ENCODE measurements at places on chromosomes 2 and 18. TPM values are rescaled to one million over a fixed set of nuclear protein-coding genes. Genes with fewer than 3 reads are reported as not detected.

DNA sequence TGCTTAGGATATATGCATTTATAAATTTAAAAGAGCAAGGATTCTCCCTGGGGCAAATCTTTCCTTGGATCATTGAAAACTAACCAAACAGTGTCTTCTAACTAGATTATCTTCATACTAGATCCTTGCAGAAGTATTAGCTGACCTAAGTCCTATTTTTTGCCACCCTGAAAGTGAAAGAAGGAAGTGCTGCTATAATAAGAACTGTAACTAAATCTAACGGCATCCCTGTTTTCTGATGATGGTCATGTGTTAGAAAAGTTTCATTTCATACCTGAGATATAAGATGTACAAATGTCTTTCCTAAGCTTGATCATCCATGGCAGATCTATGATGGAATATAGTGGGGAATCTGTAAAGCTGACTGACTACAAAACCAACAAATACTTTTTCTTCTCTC, 102.7 kb downstream of the MAP2 start:
- no peak for DNase-seq

DNA sequence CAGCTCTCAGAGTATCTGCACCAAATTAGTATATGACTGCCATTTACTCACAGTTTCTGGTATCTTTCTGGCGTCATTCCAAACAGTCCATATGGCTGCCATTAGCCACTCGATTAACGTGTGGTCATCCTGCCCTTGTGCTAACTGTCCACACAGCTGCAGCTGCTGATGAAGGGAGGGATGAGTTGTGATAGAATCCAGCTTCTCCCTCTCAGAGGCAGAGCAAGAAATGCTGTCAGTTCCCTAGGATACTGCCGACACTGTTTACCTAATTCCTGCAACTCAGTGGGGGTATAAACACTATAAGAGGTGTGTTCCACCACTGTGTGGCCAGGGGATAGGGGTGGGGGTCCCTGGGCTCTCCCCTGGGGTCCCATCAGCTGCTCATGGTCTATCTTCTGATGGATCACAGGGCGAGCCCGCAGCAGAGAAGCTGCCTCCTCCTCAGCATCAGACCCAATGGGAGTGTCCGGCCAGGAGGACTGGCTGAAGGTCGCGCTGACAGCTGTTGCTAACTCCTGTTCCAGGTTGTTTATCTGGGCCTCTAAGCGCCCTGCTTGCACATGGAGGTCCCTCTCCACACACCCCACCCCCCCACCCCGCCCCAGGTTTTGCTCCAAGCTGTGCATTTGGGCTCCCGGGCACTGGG, 17.3 kb upstream of the KLHL23 start:
- no peak for DNase-seq

DNA sequence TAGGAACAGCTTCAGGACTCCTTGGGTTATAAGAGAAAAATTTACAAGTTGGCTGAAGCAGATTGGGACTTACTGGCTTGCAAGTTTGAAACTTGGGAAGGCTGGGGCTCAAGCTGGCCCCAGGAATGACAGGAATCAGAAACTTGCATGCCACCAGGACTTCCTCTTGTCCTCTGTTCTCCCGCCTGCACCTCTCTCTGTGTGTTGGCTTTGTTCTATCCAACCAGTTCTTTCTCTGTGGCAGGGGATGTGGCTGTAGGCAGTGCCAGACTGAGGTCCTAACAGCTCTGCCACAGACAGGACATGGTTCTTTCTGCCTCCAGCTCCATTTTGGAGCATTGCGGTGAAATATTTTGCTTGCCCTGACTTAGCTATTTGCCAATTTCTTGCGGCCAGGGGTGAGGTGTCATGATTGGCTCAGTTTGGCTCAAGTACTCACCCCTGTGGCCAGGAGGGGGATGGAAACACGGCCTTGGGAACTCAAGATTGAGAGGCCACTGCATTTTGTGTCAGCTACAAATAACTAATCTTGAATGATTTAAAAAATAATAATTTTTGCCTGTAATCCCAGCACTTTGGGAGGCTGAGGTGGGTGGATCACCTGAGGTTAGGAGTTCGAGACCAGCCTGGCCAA, 48.9 kb downstream of the MEP1B start:
- no peak for DNase-seq

SULT1C2 gene
- 0.42 TPM for total RNA-seq

DNA sequence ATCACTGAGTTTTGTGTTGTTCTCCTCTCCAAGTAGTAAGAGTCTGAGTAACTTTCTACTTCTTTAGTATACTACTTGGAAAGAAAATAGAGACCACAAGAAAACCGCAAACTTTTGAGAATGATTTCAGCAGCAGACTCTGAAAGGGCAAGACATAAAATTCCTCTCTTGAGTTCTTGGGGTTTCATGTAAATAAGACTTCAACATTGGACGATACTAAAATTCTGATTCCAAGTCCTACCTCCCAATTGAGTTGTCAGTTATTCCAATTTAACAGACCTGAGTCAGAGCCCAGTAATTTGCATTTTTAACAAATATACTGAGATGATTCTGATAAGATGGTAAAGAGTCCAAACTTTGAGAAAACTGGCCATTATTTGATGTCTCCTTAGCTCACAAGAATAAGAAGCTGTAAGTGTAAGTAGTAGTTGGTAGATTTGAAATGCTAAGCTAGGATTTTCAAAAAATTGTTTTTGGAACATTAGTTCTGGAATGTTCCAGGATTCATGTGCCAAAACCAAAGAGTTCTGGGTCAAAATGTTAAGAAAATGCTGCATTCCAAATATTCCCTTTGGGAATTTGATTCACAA, 261.6 kb upstream of the SPOPL start:
- DNase-seq: no peak

HES6 gene
- 5.8 TPM for total RNA-seq

- no peak for DNase-seq
These were observed 8.7 kb upstream of the TGIF1 start for GRCh38 chr18:3441290-3441689.

DNA sequence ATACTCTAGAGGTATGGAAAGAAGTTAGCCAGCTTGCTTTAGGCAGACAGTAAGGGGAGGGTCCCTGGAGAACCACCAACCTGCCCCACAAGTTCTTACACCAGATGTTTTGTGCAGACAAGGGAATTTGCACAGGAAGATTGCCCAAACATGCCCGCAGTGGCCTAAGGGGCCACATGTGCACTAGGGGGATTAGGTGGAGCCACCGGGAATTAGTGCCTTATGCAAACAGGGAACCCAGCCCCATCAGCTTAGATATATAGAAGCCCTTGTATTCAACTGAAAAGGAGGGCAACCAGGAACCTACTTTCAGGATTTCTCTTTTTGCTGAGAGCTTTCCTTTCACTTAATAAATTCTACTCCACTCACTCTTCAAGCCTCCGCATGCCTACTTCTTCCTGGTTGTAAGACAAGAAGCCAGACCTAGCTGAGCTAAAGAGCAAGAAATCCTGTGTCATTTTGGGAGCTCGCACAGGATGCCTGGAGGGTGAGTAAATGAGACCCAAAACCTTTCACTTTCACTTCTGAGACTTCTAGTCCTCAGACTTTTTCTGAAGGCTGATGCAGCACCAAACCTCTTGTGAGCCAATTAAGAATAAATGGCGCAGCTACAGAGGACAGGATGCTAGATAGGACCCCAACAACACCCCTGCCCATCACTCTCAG, 146.3 kb downstream of the GCA start:
- DNase-seq: no peak

CYP26B1 gene
- 51.6 TPM for total RNA-seq

DNA sequence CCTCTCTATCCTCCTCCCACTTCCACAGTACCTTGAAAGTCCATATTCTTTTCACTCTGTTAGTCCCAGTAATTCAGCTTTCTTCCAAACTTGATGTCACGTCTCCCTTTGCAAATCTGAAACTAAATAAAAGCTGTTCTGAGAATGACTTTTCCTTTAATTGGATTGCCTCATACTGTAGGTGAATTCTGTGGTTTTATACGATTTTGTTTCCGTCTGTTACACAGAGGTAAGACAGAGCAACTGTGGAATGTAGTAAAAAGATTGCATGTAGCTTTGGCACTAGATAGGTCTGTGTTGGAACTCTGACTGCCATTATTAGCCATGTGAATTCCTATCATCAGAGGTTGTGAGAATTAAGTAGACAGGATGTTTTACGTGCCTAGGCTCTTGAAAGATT, 25.9 kb downstream of the MALT1 start:
- no peak for DNase-seq

DGUOK gene
- 51.6 TPM for total RNA-seq

GRCh38 chr2:171318463-171318934, 115.3 kb downstream of the METTL8 start:
- DNase-seq: no peak

POTEJ gene
- total RNA-seq: not detected

GRCh38 chr2:16559278-16560067, 106.2 kb downstream of the CYRIA start:
- DNase-seq: no peak

Measured in lower leg skin (tissue), 4 donors.